ENCODE measurements at places on chromosomes 2 and 18. TPM values are rescaled to one million over a fixed set of nuclear protein-coding genes. Genes with fewer than 3 reads are reported as not detected.

GRCh38 chr18:35581898-35582641 lies 530 bp downstream of the GALNT1 start:
- no peak for DNase-seq

NAT8 gene
- total RNA-seq = not detected

DNA sequence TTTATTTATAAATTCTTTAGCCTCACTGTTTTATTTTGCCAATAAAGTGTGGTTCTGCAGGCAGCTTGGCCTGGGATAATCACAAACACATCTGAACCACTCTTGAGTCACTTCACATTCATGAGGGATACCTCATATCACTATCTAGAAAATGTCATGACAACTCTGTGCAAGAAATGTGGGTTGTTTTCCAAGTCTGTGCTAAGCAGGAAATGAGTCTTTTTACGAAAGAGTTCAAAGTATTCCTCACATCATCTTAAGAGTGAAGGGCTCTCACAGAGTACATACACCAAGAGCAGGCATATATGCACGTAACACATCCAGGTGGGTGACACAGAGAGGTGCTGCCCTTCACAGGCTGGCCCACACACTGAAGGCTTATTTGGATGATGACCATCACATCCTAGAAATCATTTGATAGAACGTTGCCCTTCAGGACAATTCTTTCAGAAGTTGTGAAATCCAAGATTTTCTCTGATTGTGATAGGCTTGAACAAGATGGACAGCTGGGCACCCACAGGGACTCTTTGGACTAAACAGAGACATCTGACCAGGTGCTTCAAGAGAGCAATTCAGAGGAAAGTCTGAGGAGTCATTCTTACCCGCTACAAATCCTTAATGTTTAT lies 811.1 kb upstream of the LRATD1 start:
- DNase-seq = no peak

DHRS9 gene
- 6.7 TPM for total RNA-seq

CD8B gene
- total RNA-seq = 1.8 TPM

Measured in omental fat pad (tissue), 4 donors.